ENCODE measurements at places on chromosomes 13 and 19.

DNA sequence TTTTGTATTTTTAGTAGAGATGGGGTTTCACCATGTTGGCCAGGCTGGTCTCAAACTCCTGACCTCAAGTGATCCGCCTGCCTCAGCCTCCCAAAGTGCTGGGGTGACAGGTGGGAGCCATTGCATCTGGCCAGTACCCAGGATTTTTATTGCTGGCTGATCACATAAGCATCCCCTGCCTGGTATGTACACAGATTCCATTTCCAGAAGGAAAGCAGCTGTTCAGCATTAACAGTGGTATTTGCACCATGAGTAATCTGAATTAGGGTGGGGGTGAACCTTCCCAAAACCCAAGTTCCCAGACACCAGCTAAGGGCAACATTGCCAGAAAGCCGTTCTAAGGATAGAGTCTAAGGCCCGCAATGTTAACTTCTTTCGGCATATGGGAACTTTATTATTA is 7.3 kb downstream of the ZNF555 start:
- DNase-seq: no peak

GRCh38 chr13:86870444-86870843 is 800.7 kb upstream of the SLITRK5 start:
- peak; percentile 47 for DNase-seq

GRCh38 chr13:39655041-39655568 is 357 bp upstream of the COG6 start:
- DNase-seq: no peak

DNA sequence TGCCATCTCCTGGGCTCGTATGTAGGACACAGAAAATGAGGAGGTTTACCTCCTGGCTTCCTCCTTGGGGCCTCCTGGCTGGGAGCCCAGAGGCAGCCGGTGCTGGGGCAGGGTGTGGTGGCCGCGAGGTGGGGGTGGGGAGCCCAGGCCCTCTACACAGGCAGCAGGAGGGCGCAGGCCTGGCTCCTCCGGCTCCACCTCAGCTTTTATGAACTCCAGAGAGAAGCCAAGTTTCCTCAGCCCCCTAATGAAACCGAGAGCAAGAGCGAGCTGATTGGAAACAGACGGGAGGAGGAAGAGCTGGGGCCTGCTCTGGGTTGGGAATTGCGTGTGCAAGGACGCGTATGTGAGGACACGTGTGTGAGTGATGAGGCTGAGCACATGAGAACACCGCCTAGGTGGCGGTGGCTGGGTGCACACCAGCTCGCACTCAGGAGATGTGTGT is 23.1 kb downstream of the LYL1 start:
- DNase-seq: no peak

DNA sequence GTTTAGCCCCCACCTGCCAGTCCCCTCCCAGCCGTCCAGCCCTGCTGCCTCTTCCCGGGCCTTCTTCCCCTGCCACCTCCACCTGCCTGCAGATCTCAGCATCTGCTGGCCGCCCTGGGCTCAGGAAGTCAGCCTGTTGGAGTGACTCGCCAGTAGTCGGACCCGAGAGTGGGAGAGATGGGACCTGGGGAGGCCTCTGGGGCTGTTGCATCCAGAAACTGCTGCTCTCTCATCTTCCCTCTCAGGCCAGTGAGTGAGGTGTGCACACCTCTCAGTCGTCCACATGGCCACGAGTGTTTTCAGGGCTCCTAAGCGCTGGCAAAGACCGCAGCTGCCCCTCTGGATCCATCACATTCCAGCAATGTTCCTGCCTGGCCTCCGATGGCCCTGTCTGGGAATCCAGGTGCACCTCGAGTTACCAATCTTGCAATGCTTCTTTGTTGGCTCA is 151.8 kb upstream of the SOX1 start:
- DNase-seq: no peak

- no peak for DNase-seq
Observed at GRCh38 chr13:24905242-24905641, 141.3 kb downstream of the RNF17 start.

DNA sequence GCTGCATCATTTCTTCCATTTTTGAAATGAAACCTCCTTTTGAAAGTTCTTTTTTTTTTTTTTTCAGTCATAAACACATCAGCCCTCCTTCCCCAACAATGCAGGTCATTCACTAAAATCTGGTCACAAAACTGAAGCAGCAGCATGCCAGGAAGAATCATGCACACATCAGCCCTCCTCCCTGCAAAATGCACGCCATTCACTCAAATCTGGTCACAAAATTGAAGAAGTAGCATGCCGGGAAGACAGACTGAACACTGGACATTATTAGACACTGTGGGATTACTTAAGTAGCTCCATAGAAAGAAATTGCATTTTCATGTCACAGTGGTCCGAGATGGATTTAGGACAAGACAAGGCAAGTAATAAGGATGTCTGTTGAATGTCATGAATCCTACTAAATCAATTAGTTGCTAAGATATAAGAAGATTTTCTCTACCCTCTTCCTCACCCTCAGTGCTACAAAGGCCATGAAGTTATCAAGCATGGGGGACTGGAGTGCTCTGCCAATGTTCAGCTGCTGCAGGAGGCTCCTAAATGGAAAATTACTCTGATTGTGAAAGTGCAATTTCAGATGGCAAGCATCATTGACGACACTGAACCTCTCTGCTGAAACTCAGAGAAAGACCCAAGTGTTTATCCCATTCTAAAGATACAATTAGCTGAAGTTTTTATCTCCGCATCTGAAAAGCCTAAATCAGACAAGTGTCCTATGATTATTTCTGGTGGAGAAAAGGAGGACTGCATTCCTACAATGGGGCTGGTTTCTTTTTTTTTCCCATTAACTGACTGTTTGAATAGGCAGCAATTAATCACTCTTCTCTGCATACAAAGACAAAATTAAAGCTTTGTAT is 913.2 kb downstream of the DIAPH3 start:
- DNase-seq: peak; percentile 91

DNA sequence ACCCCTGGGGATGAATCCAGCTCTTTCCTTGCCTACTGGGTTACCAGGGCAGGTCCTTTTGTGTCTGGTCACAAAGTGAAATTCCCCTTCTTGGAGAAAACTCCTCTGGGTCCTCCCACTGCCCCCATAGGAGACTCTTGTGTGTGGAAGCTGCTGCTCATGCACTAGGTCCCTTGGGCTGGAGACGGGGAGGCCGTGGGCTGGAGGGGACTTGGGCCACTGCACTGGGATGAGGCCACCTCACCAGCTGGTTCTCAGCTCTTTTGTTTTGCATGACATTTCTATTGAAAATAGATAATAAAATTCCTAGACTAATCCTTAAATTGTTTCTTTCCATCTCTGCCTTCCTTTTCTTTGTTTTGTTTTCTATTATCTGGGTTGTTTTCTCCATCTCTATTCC is 62.4 kb downstream of the TEX29 start:
- no peak for DNase-seq

- DNase-seq: no peak
Observed at GRCh38 chr13:106681536-106681935, 113.6 kb upstream of the ARGLU1 start.

DNA sequence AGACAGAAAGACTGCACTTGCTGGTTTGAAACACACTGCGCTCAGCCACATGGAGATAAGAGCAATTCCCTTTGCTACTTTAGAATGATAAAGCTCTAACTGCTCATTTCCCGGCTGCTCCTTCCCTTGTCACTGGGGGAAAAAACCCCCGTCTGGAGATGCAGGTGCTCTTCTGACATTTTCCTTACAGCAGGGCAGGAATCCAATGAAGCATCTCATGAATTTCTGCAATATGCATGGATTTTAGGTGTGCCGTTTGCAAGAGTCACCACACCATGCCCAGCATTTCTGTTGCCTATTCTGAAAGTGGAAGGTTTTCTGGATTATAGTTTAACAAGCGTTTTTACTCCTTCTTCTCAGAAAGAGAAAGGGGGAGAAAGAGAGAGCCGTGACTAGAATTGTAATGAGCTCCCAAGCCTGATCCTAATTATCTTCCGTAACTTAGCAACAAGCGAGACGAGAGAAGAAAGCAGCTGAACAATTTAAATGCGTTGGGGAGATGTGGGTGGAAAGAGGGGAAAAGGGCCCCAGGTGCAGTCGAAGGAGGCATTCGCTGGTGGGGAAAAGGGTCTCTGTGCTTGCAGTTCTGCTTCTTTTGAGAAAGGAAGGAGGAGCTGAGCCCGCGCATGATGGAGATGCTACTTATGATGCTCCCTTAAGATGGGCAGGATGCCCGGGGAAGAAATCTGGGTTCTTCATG is 76.6 kb upstream of the SPATA13 start:
- DNase-seq: no peak

DNA sequence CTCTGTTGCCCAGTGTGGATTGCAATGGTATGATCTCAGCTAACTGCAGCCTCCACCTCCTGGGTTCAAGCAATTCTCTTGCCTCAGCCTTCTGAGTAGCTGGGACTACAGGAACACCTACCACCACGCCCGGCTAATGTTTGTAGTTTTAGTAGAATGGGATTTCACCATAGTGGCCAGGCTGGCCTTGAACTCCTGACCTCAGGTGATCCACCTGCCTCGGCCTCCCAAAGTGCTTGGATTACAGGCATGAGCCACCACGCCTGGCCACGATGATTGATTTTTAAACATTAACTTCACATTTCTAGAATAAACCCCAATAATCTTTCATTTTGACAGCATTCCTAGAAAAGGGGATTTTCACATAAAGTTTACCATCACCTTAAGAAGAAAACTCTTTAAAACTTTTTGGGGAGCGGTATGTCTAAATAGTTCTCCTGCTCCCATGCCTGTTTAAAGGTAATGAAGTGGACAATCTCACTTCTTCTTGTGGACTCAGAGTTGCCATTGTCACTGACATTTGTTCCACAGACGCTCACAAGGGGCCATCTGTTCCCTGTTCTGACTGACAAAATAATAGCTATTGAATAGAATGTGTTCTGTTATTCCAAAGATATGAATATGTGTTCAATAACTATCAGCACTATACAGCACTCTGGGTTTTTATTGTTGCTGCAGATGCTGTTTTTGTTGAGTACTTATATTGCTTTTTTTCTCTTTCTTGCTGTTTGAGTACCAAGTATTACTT is 66.1 kb upstream of the C1QTNF9B start:
- no peak for DNase-seq

DNA sequence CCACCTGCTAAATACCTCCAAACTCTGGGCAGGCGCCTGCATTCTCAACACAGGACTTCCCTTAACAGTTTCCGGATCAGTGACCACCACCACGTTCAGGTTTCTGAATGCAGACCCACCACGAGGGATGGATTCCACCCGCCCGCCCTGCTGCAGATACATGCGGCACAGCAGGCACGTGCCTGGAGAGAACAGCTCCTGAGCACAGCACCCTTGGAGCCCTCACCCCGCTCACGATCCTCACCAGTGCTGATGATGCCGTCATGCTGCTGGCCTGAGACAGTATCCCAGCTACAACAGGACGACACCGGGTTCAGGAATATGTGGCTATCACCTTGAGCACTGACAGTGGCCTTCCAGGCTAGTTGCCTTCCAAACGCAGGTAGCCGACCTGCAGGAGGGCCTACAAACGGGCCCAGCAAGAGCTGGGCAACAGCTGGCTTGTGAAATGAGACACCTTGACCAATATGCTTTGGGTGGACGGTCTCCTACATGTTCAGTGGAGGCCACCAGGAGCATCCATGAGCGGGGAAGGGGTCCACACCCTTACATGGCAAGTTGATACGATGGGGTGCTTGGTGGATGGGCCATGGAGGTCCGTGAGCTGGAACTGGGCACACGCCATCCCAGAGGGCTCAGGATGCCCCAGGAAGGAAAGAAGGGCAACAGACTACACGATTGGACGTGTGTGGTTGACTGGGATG is 9.9 kb upstream of the QTRT1 start:
- no peak for DNase-seq

- DNase-seq: no peak
Observed at GRCh38 chr13:87042946-87043345, 628.2 kb upstream of the SLITRK5 start.

- DNase-seq: peak; percentile 34
Observed at GRCh38 chr13:67366533-67366932, 136.4 kb upstream of the PCDH9 start.

DNA sequence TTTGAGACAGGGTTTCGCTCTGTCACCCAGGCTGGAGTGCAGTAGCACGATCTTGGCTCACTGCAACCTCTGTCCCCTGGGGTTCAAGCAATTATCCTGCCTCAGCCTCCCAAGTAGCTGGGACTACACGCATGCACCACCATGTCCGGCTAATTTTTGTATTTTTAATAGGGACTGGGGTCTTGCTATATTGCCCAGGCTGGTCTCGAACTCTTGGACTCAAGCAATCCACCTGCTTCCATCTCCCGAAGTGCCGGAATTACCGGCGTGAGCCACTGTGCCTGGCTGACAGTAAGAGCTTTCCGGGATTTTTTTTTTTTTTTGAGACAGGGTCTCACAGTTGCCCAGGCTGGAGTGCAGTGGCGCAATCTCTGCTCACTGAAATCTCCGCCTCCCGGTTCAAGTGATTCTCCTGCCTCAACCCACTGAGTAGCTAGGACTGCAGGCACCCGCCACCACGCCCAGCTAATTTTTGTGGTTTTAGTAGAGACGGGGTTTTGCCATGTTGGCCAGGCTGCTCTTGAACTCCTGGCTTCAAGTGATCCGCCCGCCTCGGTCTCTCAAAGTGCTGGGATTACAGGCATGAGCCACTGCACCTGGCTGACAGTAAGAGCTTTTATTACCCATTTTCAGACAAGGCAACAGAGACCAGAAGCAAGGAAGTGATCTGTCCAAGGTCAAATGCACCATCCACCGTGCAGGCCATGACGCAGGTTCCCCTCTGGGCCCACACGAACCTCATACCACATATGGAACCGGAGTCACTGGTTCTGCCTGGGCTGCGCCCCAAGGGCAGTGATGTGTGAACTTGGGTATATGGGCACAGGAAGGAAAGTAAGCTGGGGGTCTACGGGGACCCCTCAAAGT is 21.0 kb downstream of the RFX1 start:
- no peak for DNase-seq

DNA sequence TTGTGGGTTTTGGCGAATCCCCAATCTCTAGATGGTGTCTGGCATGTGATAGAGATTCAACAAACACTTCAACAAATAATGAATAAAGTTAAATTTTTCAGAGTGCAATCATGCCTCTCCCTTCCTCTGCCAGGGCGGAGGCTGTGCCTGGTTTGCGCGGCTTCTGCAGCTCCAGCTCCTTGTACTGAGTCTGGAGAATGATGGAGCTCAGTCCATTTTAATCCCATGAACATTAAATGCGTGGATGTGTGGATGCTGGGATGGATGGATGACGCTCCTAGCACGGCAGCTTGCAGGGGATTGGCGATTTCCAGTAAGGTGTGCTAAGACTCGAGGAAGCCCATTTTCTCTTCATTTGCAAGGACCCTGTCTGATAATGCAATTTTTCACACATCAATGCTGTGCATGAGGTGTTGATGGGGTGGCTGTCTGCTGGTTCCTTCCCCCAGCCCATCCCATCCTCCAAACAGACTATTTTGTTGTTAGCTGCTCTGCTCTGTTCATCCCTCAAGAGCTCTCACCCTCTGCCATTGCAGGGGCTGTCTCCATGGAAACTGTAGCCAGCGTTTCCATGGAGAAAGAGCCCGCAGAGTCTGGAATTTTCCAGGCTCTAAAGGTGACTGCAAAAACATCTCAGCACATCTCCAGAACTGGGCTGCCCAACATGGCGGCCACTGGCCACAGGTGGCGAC is 92.6 kb upstream of the PEG3 start:
- DNase-seq: no peak
